Testis (tissue), 5 donors: ENCODE measurements at places on chromosomes 1 and 21. TPM values are rescaled to one million over a fixed set of nuclear protein-coding genes. Genes with fewer than 3 reads are reported as not detected.

DNA sequence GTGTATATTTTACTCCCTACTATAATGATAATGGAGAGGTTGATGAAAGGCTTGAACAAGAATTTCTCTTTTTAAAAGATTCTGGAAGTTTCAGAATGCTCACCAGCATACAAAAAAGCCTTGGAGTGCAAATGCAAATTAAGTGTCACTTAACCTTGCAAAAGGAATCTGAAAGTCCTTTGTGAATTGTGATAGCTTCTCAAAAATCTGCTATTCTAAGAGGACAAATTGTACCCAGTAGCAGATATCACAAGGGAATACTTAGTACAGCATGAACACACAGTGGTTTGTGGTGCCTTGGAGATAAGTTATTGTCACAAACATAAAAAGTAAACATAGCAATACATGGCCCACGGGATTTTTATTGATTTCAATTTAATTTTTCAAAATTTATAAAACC lies 1208.3 kb upstream of the B3GALT2 start:
- DNase-seq, result no peak

The SYT11 gene
- 23.4 TPM for polyA plus RNA-seq

- DNase-seq, result no peak
Measured at GRCh38 chr1:94335447-94335846, 82.7 kb upstream of the ABCD3 start.

DNA sequence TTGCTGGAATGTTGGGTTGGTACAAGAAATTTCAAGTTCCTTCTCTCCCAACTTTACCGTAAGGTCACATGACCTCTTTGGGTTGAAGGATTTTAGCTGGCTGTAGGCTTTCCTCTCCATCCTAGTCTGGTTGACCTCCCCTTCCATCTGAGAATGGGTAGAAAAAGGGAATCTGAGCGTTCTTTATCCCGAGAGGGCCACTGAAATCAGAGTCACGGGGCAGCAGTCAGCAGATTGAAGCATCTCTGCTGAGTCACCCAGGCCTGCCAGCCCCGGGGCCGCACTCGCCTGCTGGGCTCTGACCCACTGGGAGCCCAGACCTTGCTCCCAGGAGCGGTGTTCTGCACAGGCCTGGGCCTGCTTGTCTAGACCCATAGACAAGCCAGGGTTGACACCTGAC lies 31.0 kb downstream of the TMCC2 start:
- DNase-seq, result no peak

The GPR3 gene
- polyA plus RNA-seq, result 0.20 TPM

- DNase-seq, result no peak
Measured at GRCh38 chr21:34845521-34846451, 177.0 kb downstream of the CLIC6 start.

DNA sequence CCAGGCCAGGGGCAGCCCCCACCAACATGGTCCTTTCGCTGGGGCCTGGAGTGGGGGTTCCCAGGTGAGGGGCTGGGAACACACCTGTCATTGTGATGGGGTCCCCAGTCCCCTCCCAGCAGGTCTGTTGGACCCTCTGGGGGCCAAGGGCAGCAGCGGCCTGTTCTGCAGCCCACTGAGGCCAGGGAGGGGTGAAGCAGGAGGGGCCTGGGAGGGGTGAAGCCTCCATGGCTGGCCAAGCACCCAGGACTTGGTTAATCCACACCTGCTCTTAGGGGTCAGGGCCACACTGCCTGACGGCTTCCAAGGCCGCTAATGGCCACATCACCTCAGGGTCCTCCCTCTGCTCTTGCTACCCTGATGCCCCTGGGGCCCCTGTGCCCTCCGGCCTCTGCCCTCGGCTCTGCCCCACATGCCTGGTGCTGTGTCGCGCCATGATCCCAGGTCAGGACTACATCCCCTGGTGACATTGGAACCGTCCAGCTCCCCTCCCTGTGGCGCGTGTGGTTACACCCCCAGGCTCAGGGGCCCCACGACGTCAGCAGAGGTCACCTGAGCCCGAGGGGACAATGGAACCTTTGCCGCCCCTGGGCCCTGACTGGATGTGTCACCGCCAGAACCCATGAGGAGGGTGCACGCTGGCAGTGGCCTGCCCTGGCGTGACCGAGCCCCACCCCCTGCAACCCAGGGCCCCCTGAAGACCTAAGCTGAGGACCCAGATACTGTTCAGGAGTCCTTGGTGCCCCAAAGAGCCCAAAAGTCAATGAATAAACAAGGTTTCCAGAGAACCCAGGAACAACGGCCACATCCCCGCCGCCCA lies 7.0 kb downstream of the TNFRSF18 start:
- DNase-seq, result no peak

The USH2A gene
- polyA plus RNA-seq, result 1.8 TPM

- no peak for DNase-seq
Measured at GRCh38 chr1:233268389-233269022, 27.0 kb downstream of the PCNX2 start.
